Calu3 (cell line): ENCODE measurements at places on chromosomes 1 and 21. TPM values are rescaled to one million over a fixed set of nuclear protein-coding genes. Genes with fewer than 3 reads are reported as not detected.

The CA14 gene
- 1.0 and 1.3 TPM in 2 replicates for total RNA-seq

DNA sequence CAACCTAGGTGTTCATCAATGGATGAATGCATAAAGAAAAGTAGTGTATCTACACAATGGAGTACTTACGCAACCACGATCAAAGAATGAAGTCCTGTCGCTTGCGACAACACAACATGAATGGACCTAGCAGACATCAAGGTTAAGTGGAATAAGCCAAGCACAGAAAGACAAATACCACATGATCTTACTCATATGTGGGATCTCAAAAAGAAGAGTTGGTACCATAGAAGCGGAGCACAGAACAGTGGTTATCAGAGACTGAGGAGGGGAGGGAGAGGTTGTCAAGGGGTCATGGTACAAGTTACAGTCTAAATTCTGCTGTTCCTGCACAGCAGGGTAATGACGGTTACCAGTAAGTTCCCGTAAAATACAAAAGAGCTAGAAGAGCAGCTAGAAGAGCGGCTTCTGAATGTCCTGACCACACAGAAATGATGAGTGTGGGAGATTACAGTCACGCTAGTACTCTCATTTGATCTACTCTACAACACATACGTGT is 36.7 kb downstream of the NPHP4 start:
- no peak for DNase-seq

DNA sequence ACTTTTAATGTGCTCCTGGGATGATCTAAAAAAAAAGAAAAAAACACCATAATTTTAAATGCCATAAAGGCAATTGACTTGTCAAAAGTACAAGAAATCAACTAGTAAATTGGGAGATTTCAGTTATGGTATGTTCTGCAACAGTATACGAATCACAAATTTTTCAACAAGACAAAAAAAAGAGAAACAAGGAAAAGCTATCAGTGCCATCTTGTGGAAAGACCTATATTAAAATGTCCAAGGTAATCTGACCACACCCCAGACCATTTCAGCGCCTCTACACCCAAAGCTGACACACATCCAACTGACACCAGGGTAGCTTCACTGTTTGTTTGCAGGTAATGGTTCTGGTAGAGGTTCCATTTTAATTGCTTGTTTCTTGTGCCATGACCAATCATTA is 5.0 kb upstream of the DUSP23 start:
- DNase-seq: no peak

DNA sequence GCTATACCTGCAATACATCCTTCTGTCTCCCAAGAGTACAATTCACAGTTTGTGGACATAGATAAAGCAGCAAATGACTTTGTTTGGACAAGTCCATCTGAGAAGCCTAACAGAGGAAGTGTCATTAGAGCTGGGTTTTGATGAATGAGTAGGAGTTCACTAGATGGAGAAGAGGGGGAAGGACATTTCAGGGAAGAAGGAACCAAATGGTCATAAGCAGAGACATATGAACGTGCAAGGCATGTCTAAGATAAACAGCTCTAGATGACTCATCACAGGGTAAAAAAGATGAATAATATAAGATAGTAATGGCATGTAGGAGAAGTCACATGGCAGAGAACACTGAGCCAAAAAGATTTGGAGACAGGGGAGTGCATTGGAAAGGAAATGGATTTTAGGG is 54.5 kb downstream of the HMGB4 start:
- no peak for DNase-seq

The SRP9 gene
- total RNA-seq: 264 and 312 TPM in 2 replicates

The OLFML3 gene
- total RNA-seq: 0.24 TPM in 1 of 2 replicates, not detected in the other

GRCh38 chr1:6205849-6206519 is at the start of gene RNF207:
Gene RNF207 (plus strand): TSS chr1:6206119. CDS start chr1:6206536, 417 bp downstream.
- DNase-seq: peak; percentile 89

GRCh38 chr1:11623702-11624101 is 30.5 kb downstream of the FBXO2 start:
- no peak for DNase-seq

The CTH gene
- total RNA-seq: 15.5 and 15.9 TPM in 2 replicates

The SAMD11 gene
- total RNA-seq: 0.27 and 0.54 TPM in 2 replicates
